Stomach (tissue), 19 donors: ENCODE measurements at places on chromosomes 7 and 10. TPM values are rescaled to one million over a fixed set of nuclear protein-coding genes. Genes with fewer than 3 reads are reported as not detected.
A peak's percentile ranks its signal among the peaks of the same experiment; 100 is the strongest.

GRCh38 chr10:95501203-95502094 lies 59.7 kb downstream of the SORBS1 start:
- H3K4me1 ChIP-seq, result peaks cover 61% of the 10 kb centered on the region
- H3K27me3 ChIP-seq, result no peaks in the 10 kb centered on the region
- no peaks in the 10 kb centered on the region for H3K36me3 ChIP-seq
- H3K27ac ChIP-seq, result peak overlapping the region; percentile 88
- H3K4me3 ChIP-seq, result peak overlapping the region; percentile 4
- no peak for DNase-seq

DNA sequence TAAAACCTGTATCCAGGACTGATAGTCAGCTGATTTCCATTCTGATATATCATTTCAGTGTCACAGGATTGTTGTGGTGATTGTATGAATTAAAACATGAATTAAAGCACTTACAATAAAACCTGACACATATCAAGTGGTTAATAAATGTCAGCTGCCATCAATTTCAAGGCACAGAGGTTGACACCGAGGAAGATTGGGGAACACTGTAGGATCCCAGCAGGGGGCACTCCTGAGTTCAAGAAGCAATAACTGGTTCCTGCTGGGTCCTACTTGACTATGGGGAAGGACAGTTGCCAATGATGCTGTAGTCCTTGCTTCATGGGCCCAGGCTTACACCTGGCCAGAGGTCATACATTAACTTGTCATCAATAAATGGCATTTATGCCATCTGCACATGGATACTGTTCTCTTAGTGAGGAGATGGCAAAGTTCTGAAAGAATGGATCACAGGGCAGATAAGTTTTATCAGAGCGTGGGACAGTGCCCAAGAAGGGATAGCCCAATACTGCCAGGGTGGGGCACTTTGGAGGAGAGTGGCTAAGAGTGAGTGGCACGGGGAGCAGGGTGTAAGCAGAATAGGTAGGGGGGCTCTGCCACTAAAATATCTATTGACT lies 24.1 kb downstream of the FZD1 start:
- no peaks in the 10 kb centered on the region for H3K36me3 ChIP-seq
- H3K27ac ChIP-seq, result no peak overlapping the region
- no peak overlapping the region for H3K4me3 ChIP-seq
- H3K4me1 ChIP-seq, result no peaks in the 10 kb centered on the region
- H3K27me3 ChIP-seq, result no peaks in the 10 kb centered on the region

- no peak for DNase-seq
- H3K27me3 ChIP-seq, result no peaks in the 10 kb centered on the region
- no peak overlapping the region for H3K4me3 ChIP-seq
- no peaks in the 10 kb centered on the region for H3K4me1 ChIP-seq
- H3K36me3 ChIP-seq, result no peaks in the 10 kb centered on the region
These were observed 61.3 kb downstream of the DNAH11 start for GRCh38 chr7:21603972-21604749.

- no peaks in the 10 kb centered on the region for H3K36me3 ChIP-seq
- DNase-seq, result no peak
- H3K27ac ChIP-seq, result no peak overlapping the region
- peaks cover 10% of the 10 kb centered on the region for H3K4me1 ChIP-seq
These were observed 129.3 kb downstream of the CNNM2 start for GRCh38 chr10:103047381-103047780.

DNA sequence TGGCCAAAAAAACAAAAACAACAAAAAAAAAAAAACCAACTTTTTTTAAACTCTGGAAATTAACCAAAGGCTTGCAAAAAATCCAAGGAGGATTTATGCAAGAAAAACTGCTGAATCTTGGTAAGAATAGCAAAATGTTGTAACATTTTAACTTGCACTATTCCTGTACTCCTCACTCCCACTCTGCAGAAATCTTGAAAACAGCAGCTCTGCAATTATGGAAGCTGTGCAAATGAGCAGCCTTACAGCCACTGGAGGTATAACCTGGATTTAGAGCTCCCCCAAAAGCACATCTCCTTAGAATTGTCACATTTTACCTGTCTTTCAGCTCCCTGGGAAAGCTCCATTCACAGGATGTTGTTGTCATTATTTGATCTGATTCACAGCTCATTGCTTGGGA lies 41.8 kb upstream of the LRGUK start:
- no peaks in the 10 kb centered on the region for H3K36me3 ChIP-seq
- H3K4me1 ChIP-seq, result no peaks in the 10 kb centered on the region
- no peak for DNase-seq
- H3K27me3 ChIP-seq, result no peaks in the 10 kb centered on the region

DNA sequence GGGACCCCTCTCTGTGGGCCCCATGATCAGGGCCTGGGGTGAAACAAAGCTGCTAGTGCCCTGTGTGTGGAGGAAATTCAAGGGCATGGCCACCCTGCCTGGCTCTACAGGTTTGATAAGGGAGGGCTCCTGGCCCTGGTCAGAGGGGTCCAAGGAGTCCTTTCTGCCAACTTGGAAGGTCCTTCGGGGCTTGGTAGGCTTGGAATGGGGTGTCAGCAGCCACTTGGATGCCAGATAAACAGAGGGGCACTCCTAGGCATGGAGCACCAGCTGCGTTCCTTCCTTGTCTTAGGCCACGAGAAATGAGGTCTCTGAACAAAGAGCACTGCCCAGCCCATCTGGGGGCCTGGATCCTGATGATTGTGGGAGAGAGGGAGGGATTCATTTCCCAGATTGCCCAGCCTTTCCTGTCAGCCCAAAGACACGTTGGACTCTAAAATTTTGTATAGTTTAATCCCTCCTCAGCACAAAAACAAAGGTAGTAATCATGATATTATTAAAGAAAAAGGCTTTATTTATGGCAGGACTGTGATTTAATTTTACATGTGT lies 5.1 kb downstream of the MTURN start:
- H3K27me3 ChIP-seq, result no peaks in the 10 kb centered on the region
- DNase-seq, result no peak
- peaks cover 32% of the 10 kb centered on the region for H3K4me1 ChIP-seq
- no peak overlapping the region for H3K4me3 ChIP-seq
- no peak overlapping the region for H3K27ac ChIP-seq

DNA sequence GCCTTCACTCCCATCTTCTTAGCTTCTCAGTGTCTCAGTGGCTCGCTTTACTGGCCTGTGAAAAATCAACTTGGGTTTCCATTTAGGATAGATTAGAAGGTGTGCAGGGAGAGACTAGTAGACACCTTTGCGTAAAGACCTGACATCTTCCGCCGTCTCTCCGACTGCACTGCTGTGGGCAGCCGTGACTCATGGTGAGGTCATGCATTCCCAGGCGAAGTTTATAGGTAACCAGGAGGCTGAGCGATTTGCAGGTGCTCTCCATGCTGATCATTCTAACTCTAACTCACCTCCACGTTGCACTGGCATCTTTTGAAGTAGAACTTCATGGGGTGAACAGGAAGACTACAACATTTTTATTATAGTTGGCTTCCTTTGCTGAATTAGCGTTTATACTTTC lies 68.0 kb upstream of the ZNF438 start:
- DNase-seq, result peak; percentile 36
- H3K27me3 ChIP-seq, result no peaks in the 10 kb centered on the region
- H3K27ac ChIP-seq, result no peak overlapping the region
- H3K4me1 ChIP-seq, result peaks cover 3% of the 10 kb centered on the region

- DNase-seq, result no peak
- H3K36me3 ChIP-seq, result no peaks in the 10 kb centered on the region
- no peak overlapping the region for H3K27ac ChIP-seq
These were observed 472.2 kb downstream of the ARL4A start for GRCh38 chr7:13159467-13160184.

- H3K36me3 ChIP-seq, result no peaks in the 10 kb centered on the region
- DNase-seq, result no peak
- no peak overlapping the region for H3K4me3 ChIP-seq
- H3K27ac ChIP-seq, result no peak overlapping the region
- H3K4me1 ChIP-seq, result no peaks in the 10 kb centered on the region
- no peaks in the 10 kb centered on the region for H3K27me3 ChIP-seq
These were observed 82.8 kb upstream of the COL13A1 start for GRCh38 chr10:69718951-69719350.

DNA sequence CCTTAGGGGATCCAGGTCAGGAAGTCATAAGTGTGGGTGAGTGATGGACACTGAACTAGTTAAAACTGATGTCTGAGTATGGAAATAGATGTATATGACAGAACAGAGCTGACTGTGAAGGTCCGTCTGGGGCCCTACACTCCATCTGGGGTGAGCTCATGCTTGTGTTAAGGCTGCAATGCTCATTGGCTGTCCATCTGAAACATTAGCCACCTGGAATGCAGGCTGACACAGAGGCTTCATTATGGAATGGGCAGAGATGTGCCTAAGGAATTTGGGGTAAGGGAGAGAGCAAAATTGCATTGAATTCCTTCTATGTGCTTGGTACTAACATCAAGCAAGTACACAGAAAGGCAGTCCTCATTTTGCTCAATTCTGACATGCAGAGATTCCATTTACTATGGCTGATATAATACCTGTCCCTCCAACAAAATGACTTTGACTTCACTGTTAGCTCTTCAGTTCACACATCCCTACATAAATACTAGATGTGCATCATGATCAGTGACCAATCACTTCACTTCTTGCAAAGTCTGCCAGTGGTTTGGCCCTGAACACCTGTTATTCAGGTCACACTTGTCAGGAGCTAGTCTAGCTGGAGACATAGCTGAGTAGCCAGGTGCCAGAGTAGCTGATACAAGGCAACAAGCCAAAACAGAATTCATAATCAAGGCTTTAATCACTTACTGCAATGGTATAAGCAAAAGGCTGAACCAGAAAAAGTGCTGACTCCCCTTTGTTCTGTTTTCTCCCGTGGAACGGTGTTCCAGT lies 128.9 kb upstream of the VWC2 start:
- no peak overlapping the region for H3K4me3 ChIP-seq
- no peak overlapping the region for H3K27ac ChIP-seq
- DNase-seq, result no peak
- H3K4me1 ChIP-seq, result no peaks in the 10 kb centered on the region
- H3K27me3 ChIP-seq, result no peaks in the 10 kb centered on the region

DNA sequence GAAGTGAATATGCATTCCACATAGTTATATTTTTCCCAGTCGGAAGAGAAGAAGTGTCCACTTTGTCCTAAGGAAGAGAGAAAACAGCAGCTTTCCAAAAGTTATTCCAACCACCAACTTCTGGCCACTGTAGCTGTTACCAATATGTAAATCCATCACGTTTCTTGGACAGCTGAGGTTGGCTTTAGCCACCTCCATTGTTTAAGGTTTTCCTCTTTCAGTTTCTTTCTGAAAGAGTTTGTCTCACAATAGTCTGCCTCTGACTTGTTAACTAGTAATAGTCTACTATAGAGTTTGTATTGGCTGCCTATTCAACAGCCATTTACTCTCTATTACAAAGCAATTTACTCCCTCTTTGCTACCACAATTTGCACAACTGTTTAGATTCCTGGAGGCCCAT lies 457.6 kb upstream of the LRRN3 start:
- no peaks in the 10 kb centered on the region for H3K27me3 ChIP-seq
- H3K4me1 ChIP-seq, result no peaks in the 10 kb centered on the region
- H3K27ac ChIP-seq, result no peak overlapping the region
- DNase-seq, result no peak

DNA sequence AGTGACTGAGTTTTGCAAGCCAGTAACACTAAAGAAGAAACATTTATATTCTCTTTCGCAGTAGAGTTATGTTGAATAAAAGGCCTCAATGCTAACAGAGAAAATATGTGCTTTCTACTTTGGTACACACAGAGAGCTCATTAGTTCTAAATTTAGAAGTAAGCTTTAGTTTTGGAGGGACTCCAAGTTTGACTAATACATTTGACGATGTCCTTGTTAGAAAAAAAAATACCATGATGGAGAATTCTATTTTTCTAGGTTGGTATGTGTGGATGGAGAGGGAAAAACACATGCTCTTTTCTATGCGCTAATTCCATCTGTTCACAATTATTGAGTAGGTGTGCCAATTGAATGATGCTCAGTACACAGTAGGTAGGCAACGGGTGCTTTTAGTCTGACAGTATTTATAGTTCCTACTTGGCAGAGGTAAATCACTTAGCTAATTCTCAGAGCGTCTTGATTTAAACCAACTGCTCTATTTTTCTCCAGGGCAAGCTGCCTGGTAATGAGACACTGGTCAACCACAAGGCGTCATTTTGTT lies 327.2 kb upstream of the AKR1E2 start:
- no peaks in the 10 kb centered on the region for H3K36me3 ChIP-seq
- peaks cover 21% of the 10 kb centered on the region for H3K4me1 ChIP-seq
- H3K27me3 ChIP-seq, result no peaks in the 10 kb centered on the region

- no peak for DNase-seq
- H3K27me3 ChIP-seq, result no peaks in the 10 kb centered on the region
- peaks cover 41% of the 10 kb centered on the region for H3K4me1 ChIP-seq
- peaks cover 84% of the 10 kb centered on the region for H3K36me3 ChIP-seq
- no peak overlapping the region for H3K4me3 ChIP-seq
These were observed 119.2 kb downstream of the NEURL1 start for GRCh38 chr10:103612462-103613365.

DNA sequence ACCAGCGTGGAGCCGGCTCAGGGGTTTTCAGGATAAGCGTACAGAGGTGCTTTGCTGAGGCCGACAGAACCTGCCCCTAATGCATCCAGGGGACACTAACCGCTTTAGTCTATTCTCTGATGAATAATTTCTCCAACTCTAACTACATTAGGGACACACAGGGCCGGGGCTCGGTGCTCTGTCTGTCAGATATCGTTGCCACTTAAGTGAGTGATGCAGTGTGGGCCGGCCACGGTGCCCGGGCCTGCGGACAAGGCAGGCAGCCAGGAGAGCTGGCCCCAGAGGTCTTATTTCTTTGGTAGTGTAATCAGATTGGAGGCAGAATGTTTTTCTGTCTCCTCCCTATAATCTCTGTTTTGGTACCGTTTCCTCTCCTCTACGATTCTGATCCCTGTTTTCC lies 62.7 kb downstream of the ADRA2A start:
- no peaks in the 10 kb centered on the region for H3K36me3 ChIP-seq
- H3K27ac ChIP-seq, result no peak overlapping the region
- no peak overlapping the region for H3K4me3 ChIP-seq

- H3K36me3 ChIP-seq, result no peaks in the 10 kb centered on the region
- no peaks in the 10 kb centered on the region for H3K4me1 ChIP-seq
- no peak for DNase-seq
- H3K27me3 ChIP-seq, result no peaks in the 10 kb centered on the region
These were observed 177.5 kb downstream of the CACNA2D1 start for GRCh38 chr7:82266081-82266480.

- H3K4me1 ChIP-seq, result no peaks in the 10 kb centered on the region
- H3K36me3 ChIP-seq, result no peaks in the 10 kb centered on the region
- no peak overlapping the region for H3K4me3 ChIP-seq
- no peak overlapping the region for H3K27ac ChIP-seq
- no peak for DNase-seq
These were observed 39.0 kb upstream of the SLC39A12 start for GRCh38 chr10:17912754-17913153.

GRCh38 chr7:85068799-85069198 lies 118.1 kb downstream of the SEMA3D start:
- H3K4me3 ChIP-seq, result no peak overlapping the region
- DNase-seq, result no peak
- no peaks in the 10 kb centered on the region for H3K36me3 ChIP-seq
- no peaks in the 10 kb centered on the region for H3K27me3 ChIP-seq
- H3K4me1 ChIP-seq, result no peaks in the 10 kb centered on the region
- H3K27ac ChIP-seq, result no peak overlapping the region

- peak; percentile 79 for DNase-seq
- H3K36me3 ChIP-seq, result no peaks in the 10 kb centered on the region
- H3K4me3 ChIP-seq, result no peak overlapping the region
- peaks cover 8% of the 10 kb centered on the region for H3K4me1 ChIP-seq
These were observed 100.6 kb downstream of the FAM204A start for GRCh38 chr10:118241229-118242137.

TEX36 gene
- total RNA-seq, result not detected

SH2D4B gene
- total RNA-seq, result not detected

ZNF727 gene
- total RNA-seq, result 8.4 TPM

FBXO24 gene
- not detected for total RNA-seq

GDF10 gene
- not detected for total RNA-seq

HIP1 gene
- 15.8 TPM for total RNA-seq

KIF5B gene
- total RNA-seq, result 145 TPM

PNLIPRP1 gene
- not detected for total RNA-seq
